Activated T-helper 2 cell treated with anti-CD3 and anti-CD28 coated beads, Interferon-gamma antibody, Interleukin-2, Interleukin-4, amounts not matched to agents 10 μg/mL and 5 μg/mL and 100 μg/mL, durations not matched to agents 14 hours and 24 hours and 36 hours (primary cell): ENCODE measurements at places on chromosomes 3 and 15.

- no peak for DNase-seq
These were observed 40.1 kb upstream of the DCLK3 start for GRCh38 chr3:36804295-36805055.

DNA sequence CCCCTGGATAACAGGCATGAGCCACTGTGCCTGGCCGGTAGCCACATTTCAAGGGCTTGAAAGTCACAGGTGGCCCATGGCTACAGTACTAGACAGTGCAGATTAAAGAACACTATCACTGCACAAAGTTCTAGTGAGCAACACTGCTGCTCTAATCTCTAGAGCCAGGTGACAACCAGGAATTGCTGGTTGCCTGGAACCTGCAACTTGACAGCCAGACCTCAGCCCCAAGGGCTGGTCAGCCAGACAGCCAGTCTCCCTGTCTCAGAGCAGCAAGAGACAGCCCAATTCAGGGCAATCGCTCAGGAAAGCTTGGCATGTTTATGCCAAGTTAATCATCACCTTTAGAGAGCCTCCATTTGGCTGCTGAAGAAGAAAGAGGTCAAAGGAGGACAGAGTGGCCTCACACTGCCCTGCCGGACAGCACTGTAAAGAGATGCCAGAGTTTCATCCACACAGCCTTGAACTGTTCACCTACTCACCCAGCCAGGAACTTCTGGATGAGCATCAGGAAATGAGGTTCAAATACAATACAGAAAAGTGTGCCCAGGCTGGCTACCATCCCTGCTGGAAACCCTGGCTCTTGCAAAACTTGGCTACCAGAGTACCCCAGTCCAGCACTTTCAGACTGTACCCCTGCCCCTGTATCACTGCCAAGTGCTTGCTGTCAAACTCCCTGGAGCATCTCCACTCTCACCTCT is 6.0 kb downstream of the CCDC12 start:
- DNase-seq: no peak

DNA sequence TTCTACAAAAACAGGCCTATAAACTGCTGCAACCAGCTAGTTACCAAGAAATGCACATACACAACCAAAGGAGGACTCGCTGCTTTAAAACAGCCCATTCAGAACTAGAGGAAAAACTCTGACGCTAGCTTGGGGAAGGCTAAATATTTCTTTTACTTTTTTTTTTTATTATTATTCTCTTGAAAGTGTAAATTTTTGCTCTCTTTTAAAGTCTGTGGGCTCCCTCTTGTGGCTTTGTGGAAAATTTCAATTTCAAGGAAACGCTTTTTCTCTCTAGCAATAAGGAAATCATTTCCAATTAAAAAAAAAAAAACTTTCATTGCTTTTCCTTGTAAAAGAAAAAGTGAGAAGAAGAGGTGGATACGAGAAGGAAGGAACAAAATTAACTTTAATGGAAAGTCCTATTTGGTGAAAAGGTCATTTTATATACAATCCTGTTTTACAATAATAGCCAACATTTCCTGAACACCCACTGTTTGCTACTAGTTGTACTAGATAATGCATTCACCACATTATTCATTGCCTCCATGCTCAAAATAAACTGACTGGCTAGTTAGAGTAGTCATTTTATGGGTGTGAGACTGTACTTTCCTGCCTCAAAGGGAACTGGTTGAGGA is 51.2 kb upstream of the SAMMSON start:
- no peak for DNase-seq

- DNase-seq: no peak
These were observed 7.1 kb upstream of the TTC14 start for GRCh38 chr3:180594631-180595558.

DNA sequence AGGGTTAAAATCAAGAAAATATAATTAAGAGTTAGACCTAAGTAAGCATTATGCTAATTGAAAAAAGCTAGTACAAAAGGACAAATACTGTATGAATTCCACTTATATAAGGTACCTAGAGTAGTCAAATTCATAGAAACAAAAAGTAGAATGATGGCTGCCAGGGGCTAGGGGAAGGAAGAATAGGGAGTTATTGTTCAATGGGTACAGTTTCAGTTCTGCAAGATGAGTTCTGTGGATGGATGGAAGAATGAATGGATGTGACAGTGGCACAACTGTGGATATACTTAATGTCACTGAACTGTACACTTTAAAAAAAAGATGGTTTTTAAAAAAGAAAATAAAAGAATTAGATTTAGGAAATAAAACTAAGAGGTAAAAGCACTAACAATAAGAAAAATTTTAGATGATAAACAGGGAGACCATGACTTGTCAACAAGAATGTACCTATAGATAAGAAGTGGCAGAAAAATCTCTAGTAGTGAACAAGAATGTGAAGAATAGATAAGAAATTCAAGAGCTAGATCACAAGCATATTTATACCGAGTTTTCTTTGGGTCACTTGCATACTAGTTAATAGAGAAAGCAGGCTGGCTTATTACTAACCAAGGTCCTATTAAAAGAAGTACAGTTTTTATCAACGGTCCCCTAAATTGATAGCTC is 5.5 kb downstream of the IFT80 start:
- no peak for DNase-seq

GRCh38 chr3:42996633-42997075 is 17.5 kb downstream of the GASK1A start:
- no peak for DNase-seq

- no peak for DNase-seq
These were observed 672 bp upstream of the KY start for GRCh38 chr3:134651347-134652041.

- no peak for DNase-seq
These were observed 227.5 kb downstream of the NEK10 start for GRCh38 chr3:27141668-27142067.
